ENCODE measurements at places on chromosomes 12 and 14.

DNA sequence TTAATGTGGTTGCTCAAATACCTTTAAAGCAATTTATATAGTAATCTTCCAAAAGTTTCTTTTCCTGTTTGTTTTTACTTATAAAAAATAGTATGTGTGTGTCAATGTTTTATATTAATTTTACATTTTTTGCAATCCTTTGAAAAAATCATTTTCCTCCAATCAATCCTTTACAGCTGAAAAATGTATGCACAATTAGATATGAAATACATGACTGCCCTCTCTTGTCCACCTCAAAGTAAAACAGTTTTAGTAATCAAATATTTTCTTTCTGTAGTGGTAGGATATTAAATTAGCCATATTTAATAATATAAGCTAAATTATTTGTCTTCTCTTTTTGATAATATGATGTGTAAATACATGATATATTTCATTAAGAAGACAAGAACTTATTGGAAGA lies 269.9 kb downstream of the ADAMTS20 start:
- no peak for DNase-seq

- DNase-seq, result no peak
These were observed 25.5 kb upstream of the FBXO34 start for GRCh38 chr14:55245657-55246268.

DNA sequence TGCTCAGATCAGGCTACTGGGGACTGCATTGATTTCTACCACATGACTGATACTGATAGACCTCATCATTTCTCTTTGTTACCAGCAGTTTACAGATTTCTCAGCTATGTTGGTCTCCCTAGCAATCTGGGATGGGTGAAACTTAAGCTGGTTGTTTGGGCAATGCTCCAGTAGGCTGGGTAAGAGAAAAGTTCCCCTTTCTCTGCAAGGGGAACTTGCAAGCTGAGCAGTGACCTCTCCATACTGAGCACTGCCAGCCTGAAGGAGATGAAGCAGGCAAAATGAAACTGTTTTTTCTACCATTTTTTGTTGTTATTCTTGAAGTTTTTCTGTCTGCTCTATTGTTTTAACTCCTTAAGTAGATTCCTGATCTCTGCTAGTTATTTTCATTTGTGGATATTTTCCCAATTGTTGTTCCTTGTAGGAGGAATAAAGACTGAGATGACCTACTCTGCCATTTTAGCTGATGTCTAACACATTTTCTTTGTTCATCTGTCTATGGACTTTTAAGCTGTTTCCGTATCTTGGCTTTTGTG lies 1.3 kb upstream of the OR4M1 start:
- no peak for DNase-seq

DNA sequence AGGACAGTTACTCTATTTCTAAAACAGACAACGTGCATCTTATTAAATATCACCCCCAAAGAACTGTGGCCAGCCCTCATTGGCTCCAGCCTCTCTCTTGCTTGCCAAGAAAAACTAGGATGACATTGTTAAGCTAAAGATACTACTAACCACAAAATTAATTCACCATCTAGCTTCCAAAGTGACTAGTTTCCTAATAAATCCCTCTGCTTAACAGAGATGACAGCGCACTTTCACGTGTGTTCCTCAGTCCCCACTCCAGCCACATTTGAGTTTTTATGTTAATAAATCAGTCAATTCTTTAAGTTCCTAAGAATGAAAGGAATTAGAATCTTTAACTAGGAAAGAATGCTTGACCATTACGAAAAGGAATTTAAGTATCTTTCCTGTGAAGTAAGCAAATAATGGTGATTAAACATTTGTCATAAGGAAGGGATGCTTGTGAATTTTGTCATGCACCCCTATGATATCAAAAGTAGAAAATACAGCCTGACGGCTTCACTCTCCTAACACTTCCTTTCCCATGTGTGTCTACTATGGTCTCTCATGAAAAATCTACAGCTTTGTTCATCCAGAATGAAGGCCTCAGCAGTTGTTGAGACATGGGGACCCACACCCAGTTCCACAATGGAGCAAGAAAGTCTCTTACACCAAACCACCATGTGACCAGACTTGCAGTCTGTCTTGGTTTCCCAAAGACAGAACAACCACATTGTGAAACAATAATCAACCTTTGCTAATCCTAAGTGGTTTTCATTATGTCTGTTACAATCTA lies 8.1 kb downstream of the CORO1C start:
- no peak for DNase-seq

- DNase-seq, result no peak
These were observed 47.4 kb upstream of the SRSF5 start for GRCh38 chr14:69719501-69719951.

GRCh38 chr12:40559865-40560264 lies 132.4 kb upstream of the CNTN1 start:
- no peak for DNase-seq

DNA sequence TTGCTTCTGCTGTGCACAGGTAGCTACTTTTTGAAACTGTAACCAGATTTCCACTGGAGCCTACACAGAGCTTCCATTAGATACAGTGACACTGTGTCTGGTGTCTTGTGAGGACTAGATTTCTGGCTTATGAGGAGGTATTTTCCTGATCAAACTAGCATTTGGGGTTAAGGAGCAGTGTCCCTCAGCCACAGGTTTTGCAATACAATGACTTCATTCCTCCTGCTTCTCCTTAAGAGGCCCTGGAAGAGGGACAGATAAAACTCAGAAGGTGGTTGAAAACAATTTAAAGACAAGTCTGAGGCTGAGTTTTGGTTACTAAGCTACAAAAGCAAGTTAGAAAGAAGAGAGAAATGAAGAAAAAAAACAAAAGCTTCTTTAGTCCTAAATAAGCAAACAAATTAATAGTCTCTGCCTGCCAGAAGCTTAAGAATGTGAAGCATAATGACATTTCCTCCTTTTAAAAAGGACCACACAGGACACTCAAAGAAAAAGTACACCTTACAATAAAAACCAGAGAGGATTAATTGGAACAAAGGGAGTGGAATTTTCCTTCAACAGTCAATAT lies 53.0 kb downstream of the PKP2 start:
- no peak for DNase-seq

DNA sequence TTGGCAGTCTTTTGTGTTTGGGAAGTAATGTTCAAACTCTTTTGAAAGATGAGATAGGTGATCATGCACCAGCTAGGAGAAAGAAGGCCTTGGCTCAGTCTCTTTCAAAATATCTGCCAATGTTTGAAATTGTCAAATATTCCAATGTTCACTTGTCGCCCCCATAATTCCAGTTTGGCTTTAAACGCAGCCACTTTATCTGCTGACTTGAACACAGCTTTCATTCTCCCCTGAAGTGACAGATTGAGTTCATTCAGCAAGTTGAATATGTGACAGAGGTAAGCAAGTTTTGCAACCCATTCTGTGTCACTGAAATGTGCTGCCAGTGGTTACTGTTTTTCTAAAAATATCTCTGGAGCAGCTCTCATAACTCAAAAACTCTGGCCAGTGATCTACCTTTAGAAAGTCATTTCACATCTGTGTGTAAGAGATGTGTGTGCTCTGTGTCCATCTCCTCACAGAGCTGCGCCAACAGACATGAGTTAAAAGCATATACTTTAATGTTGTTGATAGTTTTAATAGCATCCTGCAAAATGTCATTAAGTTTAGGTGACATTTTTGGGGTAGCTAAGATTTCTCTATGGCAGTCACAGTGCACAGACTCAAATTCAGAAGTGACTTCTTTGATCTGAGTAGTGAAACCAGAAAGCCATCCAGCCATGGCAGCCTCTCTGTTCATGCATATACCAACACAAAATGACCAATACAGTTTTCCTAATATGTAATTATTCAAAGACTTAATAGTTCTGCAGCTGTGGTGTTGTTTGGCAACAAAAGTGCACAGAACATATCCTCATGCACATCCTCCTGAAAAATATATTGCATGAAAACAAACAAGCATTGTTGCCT lies 614.3 kb upstream of the MIS18BP1 start:
- no peak for DNase-seq

DNA sequence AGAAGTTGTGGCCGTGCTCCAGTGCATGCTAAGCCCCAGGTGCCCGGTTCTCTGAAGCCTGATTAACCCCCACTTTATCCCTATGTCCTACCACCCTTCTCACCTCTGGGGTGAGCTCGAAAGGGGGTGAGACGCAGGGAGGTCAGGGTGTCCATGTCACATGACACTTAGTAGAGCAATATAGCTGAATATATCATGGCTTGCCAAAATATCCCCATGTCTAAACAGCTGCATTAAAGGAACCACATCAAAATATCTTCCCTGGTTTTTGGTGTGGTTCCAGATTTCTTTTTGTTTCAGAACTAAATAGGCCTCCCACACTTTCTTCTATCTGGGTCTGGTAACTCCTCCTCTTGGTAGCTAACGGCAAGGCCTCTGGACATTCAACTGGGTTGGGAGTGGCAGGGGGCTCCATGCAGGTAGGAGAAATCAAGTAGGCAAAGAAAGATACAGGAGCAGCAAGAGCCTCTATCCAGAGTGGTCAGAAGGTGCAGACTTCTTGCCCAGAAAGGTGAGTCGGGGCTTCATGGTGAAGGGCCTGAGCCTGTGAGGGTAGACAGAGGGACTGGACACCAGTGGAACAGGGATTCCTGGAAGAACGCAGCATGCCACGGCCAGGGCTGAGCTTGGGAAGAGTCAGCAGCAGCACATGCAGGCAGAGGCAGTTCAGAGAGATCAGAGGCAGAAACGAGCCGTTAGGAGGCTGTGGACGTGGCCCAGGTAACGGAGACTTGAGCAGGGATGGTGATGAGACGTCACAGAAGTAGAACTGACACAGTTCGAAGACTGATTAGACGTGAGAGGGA lies 202.8 kb upstream of the DIO3 start:
- DNase-seq, result no peak

DNA sequence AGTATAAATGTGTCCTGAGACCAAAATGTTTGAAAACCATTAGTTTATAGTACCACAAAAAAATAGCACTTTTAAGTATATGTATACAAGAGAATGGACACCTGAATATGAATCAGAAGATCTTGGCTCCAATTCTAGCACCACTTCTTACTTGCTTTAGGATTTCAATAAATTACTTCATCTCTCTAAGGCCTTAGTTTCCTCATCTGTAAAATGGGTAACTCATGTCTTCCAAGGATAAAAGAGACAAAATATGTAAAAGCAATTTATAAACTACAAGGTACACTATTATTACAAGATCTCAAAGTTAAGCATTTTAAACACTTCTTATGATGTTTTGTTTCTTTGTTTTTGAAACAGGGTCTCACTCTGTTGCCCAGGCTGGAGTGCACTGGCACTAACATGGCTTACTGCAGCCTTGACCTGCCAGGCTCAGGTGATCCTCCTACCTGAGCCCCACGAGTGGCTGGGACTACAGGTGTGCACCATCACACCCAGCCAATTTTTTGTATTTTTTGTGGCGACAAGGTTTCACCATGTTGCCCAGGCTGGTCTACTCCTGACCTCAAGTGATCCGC lies 9.4 kb downstream of the DUSP16 start:
- DNase-seq, result no peak

GRCh38 chr12:67047634-67048033 lies 221.5 kb upstream of the CAND1 start:
- no peak for DNase-seq

- no peak for DNase-seq
These were observed 52.3 kb downstream of the TSPAN9 start for GRCh38 chr12:3129301-3130056.

GRCh38 chr14:57262117-57262516 lies 6.6 kb downstream of the EXOC5 start:
- no peak for DNase-seq

DNA sequence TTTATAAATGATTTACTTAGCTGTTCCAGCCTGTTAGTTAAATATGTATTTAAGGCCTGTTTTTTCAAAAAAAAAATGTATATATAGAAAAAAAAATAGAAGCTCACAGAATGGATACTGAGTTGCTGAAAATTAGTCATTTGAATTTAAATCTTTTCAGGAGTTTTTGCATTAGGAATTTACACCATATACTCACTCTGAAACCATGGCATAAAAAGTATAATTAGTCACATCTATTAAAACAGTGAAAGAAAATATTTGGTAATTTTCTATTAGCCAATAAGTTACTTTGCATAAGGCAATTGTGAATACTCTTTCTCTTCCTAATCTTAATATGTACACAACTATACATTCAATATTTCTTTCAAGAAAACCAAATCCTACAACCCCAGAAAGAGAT lies 51.9 kb downstream of the HMGA2 start:
- no peak for DNase-seq

- DNase-seq, result no peak
These were observed 87.3 kb downstream of the DYRK2 start for GRCh38 chr12:67735868-67736267.

- DNase-seq, result no peak
These were observed 122.2 kb upstream of the IGF1 start for GRCh38 chr12:102602521-102602920.

- DNase-seq, result no peak
These were observed 7.5 kb downstream of the RNF212B start for GRCh38 chr14:23245282-23245681.

GRCh38 chr12:32402170-32402569 lies 2.8 kb downstream of the FGD4 start:
- DNase-seq, result no peak

DNA sequence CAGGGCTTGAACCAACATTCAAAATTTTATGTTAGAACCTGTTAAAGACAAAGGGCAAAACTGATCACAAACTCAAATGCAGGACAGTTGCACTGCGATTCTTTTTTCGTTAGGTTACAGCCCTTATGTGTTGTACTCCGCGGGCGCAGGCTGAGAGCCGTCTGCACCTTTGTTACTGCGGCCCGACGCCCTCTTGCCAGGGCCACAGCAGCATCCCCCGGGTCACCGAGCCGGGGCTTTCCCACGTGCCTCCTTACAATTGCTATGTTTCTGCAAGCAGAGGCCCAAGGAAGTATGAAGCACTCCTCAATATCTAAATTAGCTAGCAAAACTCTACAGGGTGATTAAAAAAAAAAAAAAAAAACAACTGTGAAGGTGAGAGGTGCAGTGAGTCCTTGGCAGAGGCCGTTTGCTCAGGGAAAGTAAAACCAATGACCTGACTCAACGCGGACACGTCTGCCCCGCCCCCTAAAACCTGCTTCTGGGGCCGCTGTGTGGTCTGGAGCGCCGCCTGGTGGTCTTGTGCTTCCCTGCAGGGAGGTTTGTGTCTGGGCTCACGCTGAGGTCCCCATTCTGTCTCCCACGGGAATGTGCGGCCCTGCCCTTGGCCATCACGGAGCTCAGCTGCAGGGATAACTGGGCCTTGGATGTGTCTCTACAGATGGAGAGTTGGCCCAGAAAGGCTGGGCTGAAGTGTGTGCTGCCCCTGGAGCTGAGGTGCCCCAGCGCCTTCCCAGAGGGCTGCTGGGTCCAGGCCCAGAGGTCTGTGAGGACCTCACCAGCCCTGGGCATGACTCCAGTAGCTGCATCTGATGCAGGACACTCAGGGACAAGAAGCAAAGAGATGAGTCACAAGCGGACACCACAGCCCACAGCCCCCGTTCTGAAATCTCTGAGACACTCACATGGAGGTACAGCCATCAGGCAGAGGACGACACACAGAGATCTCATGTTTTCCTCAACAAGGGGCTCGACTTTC lies 418.5 kb downstream of the TMEM121 start:
- no peak for DNase-seq

Measured in iPS DF 19.7 (cell line).